ENCODE measurements at places on chromosomes 12 and 14. TPM values are rescaled to one million over a fixed set of nuclear protein-coding genes. Genes with fewer than 3 reads are reported as not detected.

The AVPR1A gene
- total RNA-seq, result 0.24 TPM

The AMN gene
- total RNA-seq, result 0.69 TPM

The JAG2 gene
- total RNA-seq, result 9.6 TPM

The MAPKAPK5 gene
- 107 TPM for total RNA-seq

The VAMP1 gene
- 13.9 TPM for total RNA-seq

The ZC3H10 gene
- 4.2 TPM for total RNA-seq

- H3K27ac ChIP-seq, result peak overlapping the region; percentile 99
- H3K27me3 ChIP-seq, result no peaks in the 10 kb centered on the region
- no peaks in the 10 kb centered on the region for H3K36me3 ChIP-seq
- H3K4me1 ChIP-seq, result peaks cover 37% of the 10 kb centered on the region
These were observed 2.0 kb upstream of the SETD1B start for GRCh38 chr12:121801595-121802484.

DNA sequence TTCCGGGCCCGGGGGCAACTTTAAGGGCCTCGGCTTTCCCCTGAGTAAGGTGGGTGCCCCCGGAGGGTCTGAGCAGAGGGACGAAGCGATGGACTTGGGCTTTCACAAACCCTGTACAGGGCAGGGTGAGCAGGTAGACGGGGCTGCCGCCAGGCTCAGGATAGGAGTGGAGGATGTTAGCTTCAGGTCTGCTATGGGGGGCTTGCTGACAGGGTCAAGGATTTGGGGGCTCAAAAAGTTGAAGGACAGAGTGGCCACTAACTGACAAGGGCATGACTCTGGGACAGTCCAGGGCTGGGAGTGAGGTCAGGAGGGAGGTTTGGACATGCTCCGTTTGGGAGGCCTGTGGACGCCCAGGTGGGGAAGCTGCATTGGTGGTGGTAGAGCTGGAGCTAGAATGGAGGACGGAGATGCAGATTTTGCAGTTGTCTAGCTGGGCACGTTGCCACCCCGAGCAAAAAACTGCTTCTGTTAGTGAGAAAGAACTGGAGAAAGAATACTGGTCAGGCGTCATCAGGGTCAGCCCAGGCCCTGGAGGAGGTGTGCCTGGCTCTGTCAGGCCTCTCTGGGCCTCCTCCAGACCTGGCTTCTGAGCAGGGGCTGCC is 113.3 kb downstream of the ADGRD1 start:
- no peaks in the 10 kb centered on the region for H3K4me1 ChIP-seq
- no peaks in the 10 kb centered on the region for H3K27me3 ChIP-seq
- no peaks in the 10 kb centered on the region for H3K36me3 ChIP-seq
- no peak overlapping the region for H3K27ac ChIP-seq
- DNase-seq, result no peak

DNA sequence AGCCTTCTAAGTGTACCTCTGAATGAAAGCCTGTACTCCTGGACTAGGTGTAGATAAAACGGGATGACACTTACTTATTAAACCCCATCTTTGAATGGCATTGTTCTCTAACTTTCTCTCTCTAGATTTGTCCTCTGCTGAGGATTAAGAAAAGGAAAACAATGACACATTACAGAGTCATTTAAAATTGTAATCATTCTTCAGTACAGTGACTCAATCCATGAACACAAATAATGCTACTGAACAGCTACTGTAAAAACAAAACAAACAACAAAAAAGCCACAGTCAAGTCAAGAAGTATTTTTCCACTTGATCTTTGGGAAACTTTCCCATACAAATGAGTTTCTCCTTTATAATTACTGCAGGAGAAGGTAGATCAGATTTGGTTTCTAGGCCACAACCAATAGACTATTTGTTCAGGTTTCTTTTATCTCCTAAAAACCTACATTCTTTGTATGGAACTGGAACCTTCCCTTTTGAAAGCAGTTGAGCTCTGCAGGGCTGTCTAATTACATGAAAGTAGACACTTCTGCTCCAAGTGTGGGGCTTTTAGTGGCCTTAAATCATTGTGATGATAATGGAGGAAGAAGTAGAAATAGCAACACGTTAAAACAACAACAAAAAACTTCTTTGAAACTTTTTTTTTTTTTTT is 219.1 kb downstream of the ESR2 start:
- H3K27ac ChIP-seq, result no peak overlapping the region
- H3K4me3 ChIP-seq, result no peak overlapping the region
- no peak for DNase-seq

DNA sequence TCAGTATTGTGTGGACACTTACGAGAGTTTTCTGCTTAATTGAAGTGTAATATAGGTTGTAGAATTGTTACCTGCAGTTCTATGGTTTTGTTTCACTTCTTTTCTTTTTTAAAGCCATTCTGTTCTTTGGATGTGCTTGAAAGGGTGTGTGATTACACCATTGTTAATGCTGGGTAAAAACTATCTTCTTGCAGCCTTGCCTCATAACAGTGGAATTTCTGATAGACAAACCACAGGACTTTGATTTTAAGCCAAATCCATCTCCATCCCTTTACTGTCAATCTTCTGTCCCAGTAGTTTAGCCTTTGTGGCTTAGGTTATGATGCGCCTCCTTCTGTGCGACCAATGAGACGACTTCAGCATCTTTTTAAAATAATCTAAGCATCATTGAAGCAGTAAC is 182.3 kb downstream of the PELI2 start:
- peaks cover 5% of the 10 kb centered on the region for H3K4me1 ChIP-seq
- H3K36me3 ChIP-seq, result no peaks in the 10 kb centered on the region

DNA sequence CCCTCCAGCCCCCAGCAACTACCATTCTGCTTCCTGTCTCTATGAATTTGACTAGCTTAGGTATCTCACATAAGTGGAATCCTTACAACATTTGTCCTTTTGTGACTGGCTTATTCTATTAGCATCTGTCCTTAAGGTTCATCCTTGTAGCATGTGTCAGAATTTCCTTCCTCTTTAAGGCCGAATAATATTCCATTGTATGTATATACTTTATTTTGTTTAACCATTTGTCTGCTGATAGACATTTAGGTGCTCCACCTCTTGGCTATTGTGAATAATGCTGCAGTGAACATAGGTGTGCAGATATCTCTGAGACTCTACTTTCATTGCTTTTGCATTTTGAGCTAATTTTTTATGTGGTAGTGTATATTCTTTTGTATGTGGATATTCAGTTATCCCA is 75.7 kb downstream of the SPATS2 start:
- H3K4me3 ChIP-seq, result no peak overlapping the region
- no peaks in the 10 kb centered on the region for H3K36me3 ChIP-seq
- H3K27ac ChIP-seq, result no peak overlapping the region
- H3K4me1 ChIP-seq, result no peaks in the 10 kb centered on the region

- H3K27me3 ChIP-seq, result no peaks in the 10 kb centered on the region
- H3K4me3 ChIP-seq, result no peak overlapping the region
- H3K27ac ChIP-seq, result no peak overlapping the region
- peak; percentile 87 for DNase-seq
- peaks cover 57% of the 10 kb centered on the region for H3K4me1 ChIP-seq
These were observed 6.9 kb downstream of the GNPTAB start for GRCh38 chr12:101823891-101824290.

DNA sequence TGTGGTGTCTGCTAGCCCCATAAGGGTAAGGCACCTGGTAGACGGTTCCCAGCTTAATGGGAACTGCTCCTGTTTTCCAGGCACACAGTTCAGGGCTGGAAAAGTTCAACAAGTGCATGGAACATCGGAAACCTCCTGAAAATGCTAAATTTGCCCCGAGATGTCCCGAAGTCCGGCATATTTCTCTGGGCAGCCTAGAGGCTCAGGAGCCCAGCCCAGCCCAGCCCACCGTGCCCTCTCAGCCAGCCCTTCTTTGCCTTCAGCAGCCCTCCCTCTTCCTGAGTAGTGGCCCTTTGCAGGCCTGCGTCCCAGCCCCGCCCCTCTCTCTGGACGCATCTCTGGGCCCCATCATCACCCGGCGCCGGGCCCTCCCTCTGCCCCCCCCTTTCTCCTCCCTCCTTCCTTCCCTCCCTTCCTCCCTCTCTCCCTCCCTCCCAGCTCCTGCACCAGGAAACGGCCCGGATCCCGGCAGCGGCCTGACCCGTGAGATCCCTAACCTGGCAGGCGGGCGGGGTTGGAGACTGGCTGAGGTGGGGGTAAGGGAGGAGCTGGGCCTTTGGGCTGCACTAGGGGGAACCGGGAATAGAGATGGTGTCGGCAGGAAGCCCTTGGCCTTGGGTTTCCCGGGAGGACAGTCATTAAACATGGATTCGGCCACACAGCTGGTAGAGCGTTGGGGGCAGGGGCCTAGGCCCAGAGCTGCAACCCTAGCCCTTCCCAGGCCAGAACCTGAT is at the start of gene BCL2L2:
Gene BCL2L2 (plus strand): TSS at position 422 of the 734 bp plus-strand sequence. CDS start 935 bp downstream, outside the sequence.
- DNase-seq, result peak; percentile 97
- peak within 1 kb of the TSS; percentile 85 for H3K4me3 ChIP-seq
- peaks cover 15% of the 10 kb centered on the region for H3K4me1 ChIP-seq
- peaks cover 27% of the 10 kb centered on the region for H3K27me3 ChIP-seq
- no peaks in the 10 kb centered on the region for H3K36me3 ChIP-seq

DNA sequence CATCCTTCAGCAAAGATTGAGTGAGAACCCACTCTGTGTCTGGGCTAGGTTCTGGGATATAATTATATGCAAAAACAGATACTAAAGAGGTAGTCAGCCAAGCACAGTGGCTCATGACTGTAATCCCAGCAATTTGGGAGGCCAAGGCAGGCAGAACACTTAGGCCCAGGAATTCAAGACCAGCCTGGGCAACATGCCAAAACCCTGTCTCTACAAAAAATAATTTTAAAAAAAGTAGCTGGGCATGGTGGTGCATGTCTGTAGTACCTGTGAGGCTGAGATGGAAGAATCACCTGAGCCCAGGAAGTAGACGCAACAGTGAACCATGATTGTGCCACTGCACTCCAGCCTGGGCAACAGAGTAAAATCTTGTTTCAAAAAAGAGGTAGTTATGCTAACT is 237.5 kb upstream of the HMGA2 start:
- H3K27ac ChIP-seq, result no peak overlapping the region
- no peak for DNase-seq
- H3K27me3 ChIP-seq, result no peaks in the 10 kb centered on the region
- H3K4me3 ChIP-seq, result no peak overlapping the region
- no peaks in the 10 kb centered on the region for H3K36me3 ChIP-seq
- no peaks in the 10 kb centered on the region for H3K4me1 ChIP-seq

DNA sequence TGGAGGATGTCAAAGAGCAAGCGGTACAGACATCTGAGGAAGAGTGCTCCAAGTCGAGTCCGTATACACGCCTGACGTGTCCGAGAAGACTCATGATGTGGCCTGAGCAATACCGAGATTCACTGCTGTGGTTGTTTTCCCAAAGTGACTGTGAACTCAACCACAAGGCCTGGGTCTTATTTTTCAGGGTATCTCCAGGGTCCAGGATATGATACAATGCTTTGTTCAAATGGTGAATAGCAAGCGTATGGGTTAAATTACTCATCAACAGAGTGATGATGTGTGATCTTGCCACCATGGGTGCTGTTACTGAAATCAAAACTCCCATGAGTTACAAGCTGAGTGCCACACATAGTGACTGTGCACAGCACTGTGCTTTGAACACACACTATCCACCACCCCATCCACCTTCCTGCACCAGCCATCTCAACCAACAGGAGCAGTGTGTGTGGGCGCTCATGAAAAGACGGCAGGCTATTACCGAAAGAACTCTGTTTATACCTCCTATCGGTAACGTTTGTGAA is 109.6 kb downstream of the BCAT1 start:
- H3K4me1 ChIP-seq, result no peaks in the 10 kb centered on the region
- DNase-seq, result no peak
- no peaks in the 10 kb centered on the region for H3K27me3 ChIP-seq
- H3K4me3 ChIP-seq, result no peak overlapping the region
